GM20000 (cell line): ENCODE measurements at places on chromosomes 7 and 10.

- no peak for DNase-seq
Observed at GRCh38 chr7:99390941-99391602, 16.5 kb downstream of the ARPC1B start.

- DNase-seq = no peak
Observed at GRCh38 chr7:140885735-140886334, 38.9 kb downstream of the BRAF start.

GRCh38 chr10:3834404-3834803 is 49.4 kb upstream of the KLF6 start:
- no peak for DNase-seq

DNA sequence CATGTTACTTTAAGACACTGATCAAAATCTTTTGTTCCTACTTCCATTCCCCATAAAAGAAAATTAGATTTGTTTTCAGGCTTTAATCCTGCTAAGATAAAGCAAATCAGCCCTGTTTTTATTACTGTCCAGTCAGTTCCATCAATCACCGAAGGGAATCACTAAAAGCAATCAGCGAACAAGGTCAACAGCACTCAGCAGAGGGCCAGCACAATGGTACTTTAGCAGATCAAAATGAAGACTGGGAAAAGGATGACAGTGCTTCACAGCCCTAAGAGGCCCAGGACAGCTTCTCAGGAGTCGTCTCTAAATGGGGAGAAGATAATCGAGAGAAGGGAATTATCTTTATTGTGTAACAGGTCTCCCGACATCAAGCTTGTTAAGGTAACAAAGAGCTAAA is 32.7 kb downstream of the SEM1 start:
- DNase-seq = no peak
